ENCODE measurements at places on chromosomes 11 and 22.
A peak's percentile ranks its signal among the peaks of the same experiment; 100 is the strongest.

- DNase-seq = no peak
Measured at GRCh38 chr22:29877620-29878019, 5.4 kb upstream of the MTMR3 start.

DNA sequence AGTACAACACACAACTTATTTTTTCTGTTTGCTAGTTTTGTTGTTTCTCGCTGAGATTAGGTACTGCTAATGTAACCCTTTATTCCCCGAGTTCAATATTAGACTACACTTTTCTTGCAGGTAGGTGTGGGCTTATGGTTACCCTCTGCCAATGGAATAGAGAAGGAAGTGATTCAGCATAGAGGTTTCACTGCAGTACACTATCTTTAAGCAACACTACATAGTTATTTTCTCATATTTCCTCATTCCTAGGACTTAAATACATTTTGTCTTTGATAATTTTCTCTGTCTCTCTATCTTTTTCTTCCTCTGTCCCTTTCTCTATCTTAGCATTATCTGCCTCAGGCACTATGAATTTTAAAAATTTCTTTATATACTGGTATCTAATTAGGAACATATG lies 791.0 kb downstream of the FAM181B start:
- no peak for DNase-seq

DNA sequence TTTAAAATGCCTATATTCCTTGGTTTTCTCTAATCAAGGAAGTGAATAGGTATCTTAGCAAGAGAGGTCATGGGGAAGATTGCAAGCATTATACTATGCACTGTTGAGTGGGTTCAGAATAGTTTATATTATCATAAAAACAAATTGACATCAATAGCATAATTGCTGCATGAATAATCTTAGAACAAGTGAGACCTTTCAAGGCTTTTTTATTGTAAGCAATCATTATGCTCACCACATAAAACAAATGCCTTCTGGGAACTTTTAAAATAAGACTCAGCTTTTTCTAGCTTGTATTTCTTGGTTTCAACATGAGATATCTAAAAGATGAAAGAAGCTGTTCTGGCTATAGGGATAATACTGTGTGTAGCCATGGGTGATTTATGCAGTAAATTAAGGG lies 135.6 kb upstream of the ZC3H12C start:
- DNase-seq = no peak

DNA sequence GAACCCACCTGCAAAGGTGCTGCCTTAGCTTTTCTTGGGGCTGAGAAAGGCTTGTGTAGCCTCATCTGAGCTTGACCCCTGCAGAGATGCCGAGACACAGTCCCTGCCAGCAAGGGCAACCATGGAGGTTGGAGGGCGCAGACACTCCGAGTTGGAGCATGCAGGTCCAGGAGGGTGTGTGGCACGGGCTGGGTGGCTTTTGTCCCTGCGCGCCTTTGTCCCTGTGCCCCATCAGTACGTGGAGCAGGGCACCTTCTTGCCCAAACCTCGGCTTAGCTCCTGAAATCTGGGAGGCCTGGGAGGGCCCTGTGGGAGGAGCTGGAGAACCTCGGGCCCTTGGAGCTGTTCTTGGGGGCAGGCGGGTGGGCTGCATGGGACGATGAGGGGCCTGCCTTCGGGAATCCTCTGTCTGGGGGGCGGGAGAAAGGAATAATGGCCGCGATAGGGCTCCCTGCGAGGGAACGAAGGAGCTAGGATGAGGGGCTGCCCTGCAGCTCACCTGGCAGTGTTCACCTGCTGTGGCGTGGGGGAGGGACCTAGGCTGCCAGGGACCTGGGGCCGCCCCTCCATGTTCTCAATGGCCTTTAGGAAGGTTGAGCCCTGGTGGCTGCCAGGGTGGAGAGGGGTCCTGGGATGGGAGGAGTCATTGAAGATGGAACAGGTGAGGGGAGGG lies 3.4 kb downstream of the BRSK2 start:
- DNase-seq = no peak

GRCh38 chr11:63761188-63761587 lies 7.4 kb downstream of the ZFTA start:
- no peak for DNase-seq

DNA sequence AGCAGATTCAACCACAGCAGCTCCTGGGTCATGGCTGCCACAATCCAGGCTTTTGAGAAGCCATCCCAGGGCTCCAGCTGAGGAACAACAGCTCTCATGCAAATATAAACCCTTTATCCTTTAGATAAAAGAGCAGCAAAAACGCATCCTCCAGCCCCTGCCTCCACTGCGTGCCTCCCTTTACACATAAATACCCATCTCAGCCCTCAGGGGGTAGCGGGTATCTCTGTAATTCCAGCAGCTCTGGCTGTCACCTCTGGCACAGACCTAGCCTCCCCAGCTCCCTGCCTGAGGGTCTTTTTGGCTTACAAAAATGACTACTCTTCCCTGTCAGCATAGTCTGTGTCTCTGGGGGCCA lies 21.6 kb downstream of the LMO1 start:
- no peak for DNase-seq

GRCh38 chr11:126695293-126695692 lies 305.3 kb downstream of the KIRREL3 start:
- no peak for DNase-seq

DNA sequence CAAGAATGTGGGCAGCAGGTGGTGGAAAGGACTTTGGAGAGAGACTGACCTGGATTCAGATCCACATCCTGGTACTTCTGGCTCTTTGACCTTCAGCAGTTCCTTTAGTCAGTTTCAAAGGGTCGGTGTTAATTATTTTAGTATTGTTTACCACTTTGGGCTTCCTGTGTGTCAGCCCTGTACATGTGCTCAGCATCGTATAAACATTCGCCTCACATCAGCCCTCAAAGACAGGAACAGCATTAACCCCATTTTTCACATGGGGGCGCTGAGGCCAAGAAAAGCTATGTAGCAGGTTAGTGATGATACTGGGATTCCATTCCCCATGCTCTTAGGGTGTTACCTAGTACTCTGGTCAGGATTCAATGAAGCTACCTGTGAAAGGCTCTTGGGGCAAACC lies 72.1 kb upstream of the YWHAH start:
- DNase-seq = no peak

GRCh38 chr22:22168941-22169867 lies 75.4 kb upstream of the VPREB1 start:
- DNase-seq = no peak

GRCh38 chr11:63769042-63769713 lies 603 bp upstream of the ZFTA start:
- DNase-seq = peak; percentile 47

- DNase-seq = no peak
Measured at GRCh38 chr11:64859542-64860414, 15.3 kb upstream of the CDC42BPG start.

DNA sequence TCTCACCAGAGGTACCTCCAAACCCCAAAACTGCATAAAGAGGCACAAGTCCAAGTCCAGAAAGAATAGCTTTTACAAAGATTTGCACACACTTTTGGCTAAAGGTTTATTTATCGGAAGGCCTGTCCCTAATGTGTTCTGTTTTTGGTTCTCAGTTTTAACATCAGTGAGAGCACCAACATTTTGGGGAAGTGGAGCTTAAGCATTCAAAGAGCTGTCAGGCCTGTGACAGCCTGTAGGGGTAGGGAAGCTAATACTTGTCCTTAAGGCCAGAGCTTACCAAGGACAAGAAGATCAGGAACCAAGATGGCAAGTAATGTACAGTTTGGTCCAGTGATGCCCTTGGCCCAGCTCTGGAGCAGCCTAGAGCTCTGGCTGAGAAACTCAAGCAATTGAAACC lies 38.9 kb upstream of the SCUBE2 start:
- DNase-seq = no peak

Measured in right hindlimb (tissue), 1 donor.